ENCODE measurements at places on chromosomes 3 and 15. TPM values are rescaled to one million over a fixed set of nuclear protein-coding genes. Genes with fewer than 3 reads are reported as not detected.

- DNase-seq, result no peak
These were observed 60.1 kb upstream of the PRR23E start for GRCh38 chr3:127132876-127133275.

GRCh38 chr3:62990704-62991413 lies 115.6 kb upstream of the CADPS start:
- DNase-seq, result no peak

DNA sequence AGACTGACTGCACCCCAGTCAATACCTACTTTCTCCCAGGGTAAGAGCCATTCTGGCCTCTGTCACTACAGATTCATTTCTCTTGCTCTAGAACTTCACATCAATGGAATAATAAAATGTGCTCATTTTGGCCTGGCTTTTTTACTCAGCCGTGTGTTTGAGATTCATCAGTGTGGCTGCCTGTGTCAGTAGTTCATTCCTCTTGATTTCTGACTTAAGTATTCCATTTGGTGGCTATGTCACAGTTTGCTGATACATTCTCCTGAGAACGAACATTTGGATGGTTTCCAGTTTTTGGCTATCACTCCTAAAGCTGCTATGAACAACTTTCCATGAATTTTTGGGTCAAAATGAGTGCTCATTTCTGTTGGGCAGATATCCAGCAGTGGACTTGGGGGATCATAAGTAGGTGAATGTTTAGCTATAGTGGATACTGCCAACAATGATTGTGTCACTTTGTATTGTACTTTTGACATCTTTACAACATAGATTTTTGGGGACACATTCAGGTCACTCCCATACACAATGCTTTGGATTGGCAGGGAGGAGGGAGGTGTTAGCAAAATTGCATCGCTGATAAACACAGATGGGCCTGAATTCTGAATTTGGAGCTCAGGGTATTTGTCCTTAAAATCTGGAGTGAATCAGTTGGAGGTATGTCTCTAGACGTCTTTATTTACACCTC lies 19.8 kb upstream of the FAM107A start:
- DNase-seq, result no peak

ELL3 gene
- 1.3 TPM for total RNA-seq

DNA sequence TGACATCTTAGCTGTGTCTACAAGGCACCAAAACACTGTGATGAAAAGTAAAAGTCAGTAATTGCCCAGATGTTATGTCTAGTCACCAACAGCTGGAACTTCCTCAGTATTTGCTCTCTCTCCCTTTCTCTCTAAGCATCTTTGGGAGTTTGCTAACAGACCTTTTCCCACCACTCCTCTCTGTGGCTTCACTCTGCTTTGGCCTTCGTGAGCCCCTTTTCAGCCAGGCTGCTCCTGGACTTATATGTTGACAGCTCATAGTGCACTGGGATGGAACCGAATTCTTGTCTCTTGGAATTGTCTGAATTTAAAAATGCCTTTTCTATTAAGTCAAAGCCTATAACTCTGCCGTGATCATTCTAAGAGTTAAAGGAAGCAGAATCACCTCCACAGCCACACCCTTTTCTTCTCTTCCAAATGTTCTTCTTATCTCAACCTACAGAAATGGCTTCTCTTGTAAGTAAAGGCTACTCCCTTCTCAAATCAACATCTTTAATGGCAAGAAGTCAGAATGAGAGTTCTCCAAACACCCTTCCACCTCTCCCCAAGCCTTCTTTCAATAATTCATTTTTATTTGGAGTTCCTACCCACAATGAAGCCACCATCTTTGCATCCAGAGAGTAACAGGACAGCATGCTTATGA lies 17.2 kb upstream of the FOXP1 start:
- no peak for DNase-seq

DNA sequence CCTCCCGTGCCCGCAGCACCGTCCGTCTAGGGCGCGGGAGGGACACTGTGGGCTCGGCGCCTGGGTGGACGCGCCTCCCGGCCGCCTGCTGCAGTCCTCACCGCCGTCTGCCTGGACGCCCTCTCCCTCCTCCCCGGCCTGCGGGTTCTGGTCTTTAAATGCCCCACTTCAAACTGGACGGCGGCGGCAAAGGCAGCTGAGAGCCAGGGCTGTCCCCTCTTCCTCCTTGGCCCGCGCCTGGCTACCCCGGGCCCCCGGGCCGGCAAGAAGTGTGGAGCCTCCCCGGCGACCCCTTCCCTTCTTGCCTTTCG lies 426 bp downstream of the CBLB start:
- peak; percentile 18 for DNase-seq

GRCh38 chr15:101192081-101192480 lies 59.8 kb downstream of the CHSY1 start:
- DNase-seq, result no peak

LOXL1 gene
- total RNA-seq, result 0.99 TPM

TRPM1 gene
- not detected for total RNA-seq

All from activated T-helper 2 cell treated with anti-CD3 and anti-CD28 coated beads, Interferon-gamma antibody, Interleukin-2, Interleukin-4, amounts not matched to agents 10 μg/mL and 5 μg/mL and 100 μg/mL, durations not matched to agents 14 hours and 24 hours and 36 hours (primary cell).